Activated CD4-positive, alpha-beta T cell treated with anti-CD3 and anti-CD28 coated beads, Interleukin-2, Interleukin-6, amounts not matched to agents 100 ng/mL and 50 ng/mL, durations not matched to agents 16 hours and 8 hours (primary cell): ENCODE measurements at places on chromosomes 16 and 17.
A peak's percentile ranks its signal among the peaks of the same experiment; 100 is the strongest.

DNA sequence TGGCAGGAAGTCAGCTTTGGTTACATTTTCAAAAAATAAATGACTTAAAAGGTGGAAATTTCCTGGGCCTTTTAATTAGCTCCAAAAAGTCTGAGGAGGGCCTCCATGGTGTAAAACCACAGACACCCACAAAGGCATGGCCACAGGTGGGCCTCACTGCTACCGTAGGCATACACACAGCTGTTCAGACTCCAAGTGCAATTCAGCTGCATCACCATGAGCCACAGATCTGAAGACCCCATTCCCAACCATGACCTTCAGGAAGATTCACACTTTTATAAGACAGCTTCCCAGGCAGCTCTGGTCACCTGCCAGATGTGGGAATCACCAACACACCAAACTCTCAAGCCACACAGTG lies 20.6 kb downstream of the CSNK2A2 start:
- DNase-seq, result no peak

- DNase-seq, result no peak
Measured at GRCh38 chr16:87489434-87490045, 3.3 kb downstream of the ZCCHC14 start.

- no peak for DNase-seq
Measured at GRCh38 chr16:72764015-72764654, 283.8 kb downstream of the ZFHX3 start.

- no peak for DNase-seq
Measured at GRCh38 chr16:86888231-86889053, 310.1 kb downstream of the FOXL1 start.

DNA sequence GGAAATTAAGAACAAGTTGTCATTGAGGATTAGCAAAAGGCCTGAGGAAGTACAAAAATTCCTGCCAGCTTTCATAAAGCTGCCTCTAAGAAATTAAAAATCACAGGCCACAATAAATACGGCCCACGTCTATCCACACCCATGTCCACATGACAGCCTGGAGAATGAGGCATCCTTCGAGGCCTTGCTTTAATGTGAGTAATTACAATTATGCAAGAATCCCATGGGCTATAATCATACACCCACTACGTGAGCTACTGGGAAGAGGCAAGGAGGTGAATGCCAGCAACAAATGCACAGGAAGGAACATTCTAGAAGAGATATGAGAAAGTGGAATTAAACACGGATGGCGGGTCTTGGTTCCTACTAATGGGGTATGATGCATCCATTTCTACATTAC lies 65.4 kb upstream of the ZFHX3 start:
- DNase-seq, result no peak

DNA sequence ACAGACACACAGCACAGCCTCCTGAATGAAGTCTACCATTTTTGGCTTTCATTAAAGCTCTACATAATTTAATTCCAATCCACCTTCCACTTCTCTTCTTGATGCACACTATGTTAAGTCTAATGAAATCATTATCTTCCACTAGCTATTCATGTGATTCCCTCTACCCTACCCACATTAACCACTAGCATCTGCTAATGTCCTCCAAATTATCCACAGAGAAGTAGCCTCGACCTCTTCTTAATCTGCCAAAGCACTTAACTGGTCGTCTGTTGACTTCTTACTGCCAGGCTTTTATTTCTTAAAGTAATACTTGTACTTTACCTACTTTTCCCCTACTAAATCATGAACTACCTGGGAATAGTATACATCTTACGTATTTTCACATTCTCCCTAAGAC lies 91.8 kb downstream of the NCOR1 start:
- no peak for DNase-seq

GRCh38 chr16:70695331-70696070 lies 9.6 kb upstream of the MTSS2 start:
- no peak for DNase-seq

GRCh38 chr17:57875290-57876022 lies 25.6 kb upstream of the MRPS23 start:
- no peak for DNase-seq

DNA sequence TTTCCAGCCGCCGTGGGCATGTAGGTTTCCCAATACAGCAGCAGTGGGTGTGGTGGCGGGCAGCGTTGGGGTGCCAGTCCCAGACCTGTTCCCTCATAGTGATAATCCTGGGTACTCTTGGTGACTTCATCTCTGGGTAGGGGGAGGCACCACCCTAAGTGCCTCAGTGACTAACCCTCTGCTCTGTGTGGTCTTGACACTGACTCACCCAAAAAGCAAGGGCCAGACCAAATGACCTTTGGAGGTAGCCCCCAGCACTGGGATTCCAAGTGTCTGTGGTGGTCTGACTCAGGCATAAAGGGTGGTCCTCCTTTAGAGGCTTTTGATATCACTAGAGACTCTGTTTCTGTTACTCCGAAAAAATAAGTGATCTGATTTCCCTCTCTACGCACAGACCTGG lies 908 bp downstream of the CALB2 start:
- no peak for DNase-seq

GRCh38 chr17:44414394-44415155 lies 25.1 kb upstream of the ITGA2B start:
- no peak for DNase-seq

GRCh38 chr16:87308826-87309225 lies 8.4 kb downstream of the C16orf95 start:
- DNase-seq, result peak; percentile 84

DNA sequence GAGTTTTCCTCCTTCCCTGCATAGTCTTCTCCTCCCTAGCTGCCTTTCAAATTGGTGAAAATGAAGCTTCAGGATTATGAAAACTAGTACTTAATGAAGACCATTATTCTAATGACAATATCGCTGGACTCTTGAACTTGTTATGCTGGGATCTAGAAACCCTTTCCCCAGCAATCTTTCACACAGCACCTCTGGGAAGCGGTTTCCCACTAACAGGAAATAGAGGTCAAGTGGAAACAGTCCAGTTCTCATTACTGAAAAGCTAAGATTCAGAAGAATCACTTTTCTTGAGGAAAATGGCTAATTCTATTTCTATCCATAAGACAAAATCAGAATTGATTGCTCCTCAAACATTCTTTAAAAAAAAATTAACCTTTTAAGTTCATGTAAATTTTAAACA lies 2.0 kb upstream of the VEZF1 start:
- no peak for DNase-seq

- DNase-seq, result no peak
Measured at GRCh38 chr16:67283826-67284555, 4.7 kb downstream of the PLEKHG4 start.

- DNase-seq, result no peak
Measured at GRCh38 chr17:76200354-76200753, 39.9 kb downstream of the RNF157 start.

- DNase-seq, result no peak
Measured at GRCh38 chr17:76155988-76156661, 15.1 kb upstream of the FOXJ1 start.

DNA sequence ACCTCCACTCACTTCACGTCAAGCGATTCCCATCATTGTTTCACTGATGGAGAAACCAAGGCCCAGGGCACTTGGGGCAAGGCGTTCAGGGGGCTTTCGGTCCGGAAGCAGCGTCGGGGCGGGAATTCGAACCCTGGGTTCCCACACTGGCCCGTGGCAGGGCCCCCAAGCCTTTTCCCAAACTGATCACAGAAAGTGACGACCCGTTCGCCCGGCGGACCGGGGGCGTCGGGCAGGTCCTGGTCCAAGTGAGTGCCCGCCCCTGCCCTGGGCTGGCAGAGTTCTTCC lies 856 bp upstream of the MON1B start:
- no peak for DNase-seq

- DNase-seq, result no peak
Measured at GRCh38 chr16:76114681-76115080, 162.5 kb upstream of the CNTNAP4 start.

- DNase-seq, result no peak
Measured at GRCh38 chr17:76333673-76334505, 19.8 kb downstream of the PRPSAP1 start.

DNA sequence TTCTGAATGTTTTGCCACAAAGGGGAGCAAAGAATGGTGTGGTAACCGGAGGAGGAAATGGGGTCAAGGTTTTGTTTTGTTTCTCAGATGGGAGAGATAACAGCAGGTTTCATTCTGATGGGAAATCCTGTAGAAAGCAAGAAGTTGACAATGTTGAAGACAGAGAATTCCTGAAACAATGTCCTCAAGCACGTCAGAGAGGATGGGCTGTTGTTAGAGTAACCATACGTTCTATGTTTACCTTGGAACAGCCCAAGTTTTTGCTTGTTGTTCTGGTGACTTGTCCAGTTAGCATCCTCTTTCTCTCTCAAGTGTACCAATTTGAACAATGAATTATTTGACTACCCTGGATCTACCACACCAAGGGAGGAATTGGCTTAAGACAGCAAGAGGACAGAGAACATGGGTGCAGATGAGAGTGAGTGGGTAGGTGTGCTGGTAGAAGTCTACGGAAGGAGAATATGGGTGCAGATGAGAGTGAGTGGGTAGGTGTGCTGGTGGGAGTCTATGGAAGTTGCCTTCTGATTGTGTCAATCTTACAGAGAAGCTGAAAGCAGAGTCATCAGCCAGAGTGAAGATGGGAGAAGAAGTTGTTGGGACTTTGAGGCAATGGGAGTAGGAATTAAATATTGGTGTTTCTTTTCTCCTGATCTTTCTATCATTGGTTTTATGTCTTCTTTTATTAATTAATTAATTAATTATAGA lies 14.8 kb upstream of the NSRP1 start:
- no peak for DNase-seq

DNA sequence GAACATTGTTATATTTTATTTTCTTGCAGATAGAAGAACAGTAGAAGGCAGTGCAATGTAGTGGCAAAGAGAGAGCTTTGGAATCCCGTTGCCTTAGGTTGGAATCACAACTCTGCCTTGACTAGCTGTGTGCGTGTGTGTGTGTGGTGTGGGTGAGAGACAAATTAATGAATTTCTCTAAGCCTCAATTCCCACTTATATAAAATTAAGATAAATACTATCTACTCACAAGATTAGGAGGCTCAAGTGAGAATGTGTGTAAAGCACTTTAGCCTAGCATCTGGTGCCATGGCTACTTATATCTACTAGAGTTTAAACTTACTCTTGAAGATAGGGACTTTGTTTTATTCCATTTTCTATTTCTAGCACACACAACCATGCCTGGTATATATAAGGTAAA lies 12.8 kb downstream of the CPD start:
- DNase-seq, result no peak

- no peak for DNase-seq
Measured at GRCh38 chr16:73192232-73192894, 144.4 kb upstream of the ZFHX3 start.

- no peak for DNase-seq
Measured at GRCh38 chr17:10116753-10117420, 81.5 kb downstream of the GAS7 start.
